IPS DF 6.9 (cell line): ENCODE measurements at places on chromosomes 11 and 22.

DNA sequence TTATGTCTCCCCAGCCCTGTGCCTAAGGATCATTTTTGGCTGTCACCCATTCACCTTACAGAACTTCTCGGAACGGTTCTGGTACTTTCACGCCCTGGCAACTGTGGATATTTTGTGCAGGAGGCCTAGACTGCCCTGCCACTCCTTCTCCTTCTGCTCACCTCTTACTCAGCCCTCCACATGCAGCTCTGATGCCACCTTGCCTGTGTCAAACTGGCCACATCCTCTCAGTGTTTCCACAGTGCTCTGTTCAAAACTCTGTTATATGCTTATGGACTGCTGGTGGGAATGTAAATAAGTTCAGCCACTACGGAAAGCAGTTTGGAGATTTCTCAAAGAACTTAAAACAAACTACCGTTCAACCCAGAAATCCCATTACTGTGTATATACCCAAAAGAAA, 100.8 kb upstream of the MTMR2 start:
- DNase-seq = no peak

GRCh38 chr11:46247090-46247489, 30.4 kb upstream of the CREB3L1 start:
- no peak for DNase-seq

DNA sequence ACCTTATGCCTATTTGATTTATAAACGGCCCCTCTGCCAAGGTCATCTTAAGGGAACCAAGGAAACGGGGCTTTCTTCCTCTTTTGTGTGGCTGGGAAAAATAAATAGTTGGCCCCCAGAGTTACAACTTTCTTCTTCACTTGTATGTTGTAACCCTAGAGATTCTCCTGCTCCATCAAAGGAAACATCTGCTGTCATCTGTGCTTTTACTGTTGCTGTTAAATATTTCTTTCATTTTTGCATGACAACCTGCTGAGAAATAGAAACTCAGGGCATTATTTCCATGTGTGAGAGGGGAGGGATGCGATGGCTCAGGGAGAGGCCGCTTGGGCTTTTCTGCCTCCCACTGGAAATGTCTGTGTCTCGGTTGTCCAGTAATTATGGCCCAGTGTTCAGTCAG, 21.8 kb upstream of the CDC42EP2 start:
- no peak for DNase-seq

DNA sequence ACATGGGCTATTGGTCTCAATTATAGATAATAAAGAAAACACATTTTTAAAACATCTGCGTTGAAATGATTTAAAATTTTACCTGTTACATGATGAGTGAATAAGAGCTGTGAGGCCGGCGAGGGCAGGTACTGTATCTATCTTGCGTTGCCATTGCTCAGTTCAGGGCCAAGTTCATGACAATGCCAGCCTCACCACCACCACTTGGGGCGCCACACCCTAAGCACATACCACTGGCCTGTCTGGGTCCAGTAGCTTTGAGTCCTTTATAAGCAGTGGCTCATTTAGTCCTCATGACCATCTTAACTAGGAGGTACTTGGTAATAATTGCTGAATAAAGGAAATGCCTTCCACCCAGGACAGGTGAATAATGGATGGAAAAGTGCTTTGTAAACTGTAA, 14.5 kb upstream of the MB start:
- peak; percentile 60 for DNase-seq

- no peak for DNase-seq
These were observed 21.5 kb upstream of the MMP7 start for GRCh38 chr11:102552020-102552419.

DNA sequence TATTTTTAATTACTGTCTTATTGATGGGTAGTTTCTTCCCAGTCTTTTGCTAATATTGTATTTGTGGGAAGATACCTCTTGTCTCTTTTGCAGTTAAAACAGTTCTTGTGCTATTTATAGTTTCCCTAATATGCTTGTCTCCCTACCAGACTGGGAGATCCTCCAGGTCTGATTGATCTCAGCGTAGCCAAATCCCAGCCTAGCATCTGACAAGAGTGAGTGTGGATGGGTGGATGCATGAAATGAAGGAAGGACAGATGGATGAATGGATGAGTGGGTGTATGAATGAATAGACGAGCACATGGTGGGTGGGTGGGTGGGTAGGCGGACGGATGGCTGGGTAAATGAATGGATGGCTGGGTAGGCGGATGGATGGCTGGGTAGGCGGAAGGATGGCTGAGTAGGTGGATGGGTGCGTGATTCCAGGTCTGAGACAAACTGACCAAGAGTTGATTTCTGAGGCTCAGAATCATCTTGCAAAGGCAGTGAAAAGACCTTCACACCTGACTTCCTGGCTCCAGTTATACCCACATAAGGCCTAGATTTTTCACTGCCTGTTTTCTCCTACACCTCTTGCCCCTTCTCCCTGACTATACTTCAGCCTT, 11.4 kb downstream of the DNAJB13 start:
- DNase-seq = no peak

- DNase-seq = no peak
These were observed 6.5 kb upstream of the DRD2 start for GRCh38 chr11:113481672-113482071.

GRCh38 chr11:68843052-68843561, 1.4 kb upstream of the CPT1A start:
- DNase-seq = no peak

DNA sequence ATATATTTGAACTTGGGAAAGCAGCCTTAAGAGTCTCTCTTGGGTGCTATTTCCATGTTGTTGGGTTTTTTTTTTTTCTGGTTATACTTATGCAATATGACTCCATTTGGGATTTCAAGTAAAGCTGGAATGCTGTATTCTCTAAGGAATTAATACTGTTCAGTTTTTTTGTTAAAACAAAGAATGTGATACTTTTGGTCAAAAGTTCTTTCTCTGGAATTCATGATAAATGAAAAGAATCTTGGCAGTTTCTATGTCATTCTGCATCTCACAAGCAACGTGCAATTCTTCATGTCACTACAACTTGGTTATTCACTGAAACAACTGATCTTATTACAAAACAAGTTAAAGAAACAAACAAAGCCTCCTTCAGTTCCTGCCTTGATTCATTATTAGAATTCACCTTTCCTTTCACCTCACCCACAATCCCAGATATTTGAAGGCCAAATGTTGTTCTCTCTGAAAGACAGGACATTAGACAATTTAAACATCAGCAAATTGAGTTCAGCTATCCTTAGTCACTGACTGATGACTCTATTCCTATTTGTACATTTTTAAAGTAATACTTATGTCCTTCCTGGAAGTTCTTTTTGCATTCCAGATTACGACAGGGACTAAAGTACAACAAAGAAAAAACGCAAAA, 176.2 kb downstream of the SBF2 start:
- no peak for DNase-seq

DNA sequence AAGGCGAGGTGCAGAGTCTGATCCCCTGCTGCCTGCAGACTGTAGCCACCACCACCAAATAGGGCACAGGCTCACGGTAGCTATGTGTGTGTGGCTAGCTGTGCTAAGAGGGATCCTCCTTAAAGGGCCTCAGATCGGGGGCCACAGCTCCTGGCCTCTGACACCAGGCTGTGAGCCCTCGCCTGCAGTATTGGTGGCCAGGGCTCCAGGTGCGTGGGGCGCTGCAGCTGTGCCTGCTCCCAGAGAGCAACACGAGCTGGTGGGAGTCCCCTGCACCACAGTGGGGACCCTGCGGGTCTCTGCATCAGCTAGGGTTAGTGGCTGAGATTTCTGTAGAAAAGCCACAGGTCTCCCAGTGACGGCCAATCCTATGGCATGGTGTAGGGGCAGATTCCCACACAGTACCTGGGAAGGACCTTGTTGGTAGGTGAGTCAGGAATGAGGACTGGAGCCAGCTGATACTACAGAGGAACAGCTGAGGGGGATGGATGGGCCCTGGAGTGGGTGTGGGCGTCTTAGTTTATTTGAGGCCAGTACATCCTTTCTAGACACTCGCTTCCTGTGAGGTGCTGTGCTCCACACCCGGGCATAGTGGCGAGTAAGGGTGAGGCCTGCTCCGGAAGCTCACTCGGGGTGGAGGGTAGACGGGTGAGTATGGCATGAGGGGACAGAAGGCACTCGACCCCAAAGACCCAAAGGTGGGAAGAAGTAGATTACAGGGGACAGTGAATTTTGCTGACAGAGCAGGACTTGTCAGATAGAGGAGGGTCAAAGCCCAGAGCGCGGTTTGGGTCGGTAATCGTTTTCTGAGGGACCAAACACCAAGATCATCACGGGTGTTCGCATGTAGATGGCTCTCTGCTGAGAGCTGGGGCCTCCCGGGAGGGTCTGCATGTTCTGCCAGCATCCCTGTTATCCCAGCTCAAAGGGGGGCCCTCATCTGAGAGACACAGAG, 212.5 kb downstream of the TBC1D22A start:
- no peak for DNase-seq

GRCh38 chr11:45156201-45156600, 9.8 kb downstream of the PRDM11 start:
- DNase-seq = no peak

DNA sequence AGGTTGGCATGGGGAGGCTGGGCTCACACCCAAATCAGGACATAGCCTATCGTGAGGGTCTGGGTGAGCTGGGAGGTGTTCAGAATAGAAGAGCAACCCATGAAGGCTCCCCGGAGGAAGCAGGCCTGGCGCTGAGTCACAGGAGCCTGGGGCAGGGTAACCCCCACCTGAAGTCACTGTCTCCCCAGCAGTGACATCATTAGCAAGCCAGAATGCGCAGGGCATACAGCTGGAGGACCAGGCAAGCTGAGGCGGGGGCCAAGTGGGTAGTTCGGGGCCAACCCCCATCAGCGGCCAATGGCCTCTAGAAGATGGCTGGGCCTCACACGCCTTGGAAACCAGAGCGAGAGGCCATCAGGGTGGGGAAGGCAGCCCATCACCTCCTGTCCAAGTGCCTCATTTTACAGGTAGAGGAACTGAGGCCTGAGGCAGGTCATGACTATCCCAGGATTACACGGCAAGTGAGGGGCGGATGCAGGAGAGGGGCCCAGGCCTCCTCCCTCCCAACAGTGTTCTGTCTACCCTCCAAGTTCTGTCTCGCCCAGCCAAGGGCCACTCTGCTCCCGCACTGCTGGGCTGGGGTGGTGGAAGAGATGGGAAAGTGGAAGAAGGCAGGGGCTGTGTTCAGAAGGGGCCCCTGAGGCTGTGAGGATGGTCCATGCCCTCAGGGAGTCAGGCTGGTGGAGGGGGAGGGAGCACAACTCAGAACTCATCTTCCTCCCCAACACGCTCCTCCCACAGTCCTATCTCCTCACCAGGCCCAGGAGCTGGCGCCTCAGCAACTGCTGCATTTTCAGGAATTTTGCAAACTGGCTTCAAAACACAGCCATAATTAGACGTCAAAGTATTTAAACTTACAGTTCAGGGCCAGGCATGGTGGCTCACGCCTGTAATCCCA, 24.6 kb downstream of the RPL3 start:
- DNase-seq = no peak

DNA sequence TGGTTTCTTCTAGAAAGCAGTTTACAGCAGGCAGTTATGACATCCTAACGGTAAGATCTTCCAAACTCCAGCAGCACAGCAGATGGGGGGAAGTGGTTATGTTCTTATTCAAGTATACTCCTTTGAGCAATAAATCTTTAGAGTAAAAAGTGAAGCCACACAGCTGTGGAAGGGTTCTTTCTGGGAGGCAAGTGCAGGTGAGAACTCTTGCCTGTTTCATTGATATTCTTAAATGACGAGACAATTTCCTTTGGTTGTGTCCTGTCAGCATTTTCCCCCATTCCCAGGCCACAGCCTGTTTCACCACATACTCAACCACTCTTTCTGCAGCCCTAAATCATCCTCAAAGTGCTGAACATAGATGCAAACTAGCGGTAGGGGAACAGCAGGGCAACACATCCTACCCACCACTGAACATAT, 207.3 kb upstream of the MTNR1B start:
- no peak for DNase-seq

DNA sequence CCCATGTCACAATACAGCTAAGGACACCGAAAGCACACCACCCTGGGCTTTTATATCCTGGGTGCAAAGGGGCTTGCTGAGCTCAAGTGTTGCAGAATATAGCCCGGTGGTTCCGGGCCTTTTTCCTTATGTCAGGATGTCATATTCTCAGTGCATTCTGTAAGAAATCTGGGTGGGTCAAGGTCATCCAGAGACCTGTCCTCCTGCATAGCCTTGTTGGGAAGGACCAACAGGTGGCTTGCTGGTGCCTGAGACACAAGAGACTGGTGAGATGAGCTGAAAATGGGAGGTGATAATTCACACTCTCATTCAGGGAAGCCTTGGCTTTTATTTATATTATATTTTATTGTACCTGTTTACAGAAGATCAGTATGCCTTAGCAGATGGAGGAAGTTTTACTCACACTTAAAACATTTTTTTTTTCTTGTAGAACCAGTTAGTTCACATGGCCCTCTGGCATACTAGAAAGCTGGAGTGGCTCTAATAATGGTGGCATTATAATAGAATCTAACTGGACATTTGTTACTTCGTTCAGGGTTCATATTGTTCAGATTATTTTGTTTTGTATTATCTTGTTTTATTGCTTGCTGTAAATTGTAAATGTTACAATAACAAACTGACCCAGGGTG, 14.6 kb upstream of the TMEM123 start:
- DNase-seq = no peak

DNA sequence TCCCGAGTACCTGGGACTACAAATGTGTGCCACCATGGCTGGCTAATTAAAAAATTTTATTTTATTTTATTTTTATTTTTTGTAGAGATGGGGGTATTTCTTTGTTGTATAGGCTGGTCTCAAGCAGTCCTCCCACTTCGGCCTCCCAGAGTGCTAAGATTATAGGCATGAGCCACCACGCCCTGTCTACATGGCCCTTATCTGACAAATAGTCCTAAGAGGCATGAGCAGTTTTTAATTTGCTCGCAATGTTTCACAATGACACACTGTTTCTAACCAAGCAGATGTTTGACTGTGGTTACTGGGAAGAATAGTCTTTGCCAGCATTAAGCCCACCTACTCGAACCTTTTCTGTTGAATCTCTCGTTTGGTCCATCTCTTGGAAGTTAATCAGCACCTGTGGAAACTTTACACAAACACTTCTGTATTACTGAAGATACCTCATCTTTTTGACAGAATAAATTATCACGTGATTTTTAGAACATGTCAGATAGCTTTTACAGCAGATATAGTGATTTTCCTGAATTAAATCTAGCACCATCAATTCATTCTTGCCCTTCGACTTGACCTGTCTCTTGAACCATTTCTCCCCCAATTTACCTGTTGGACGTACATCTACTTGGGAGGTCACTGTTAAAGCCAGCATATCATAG, 71.4 kb downstream of the MTMR3 start:
- no peak for DNase-seq

DNA sequence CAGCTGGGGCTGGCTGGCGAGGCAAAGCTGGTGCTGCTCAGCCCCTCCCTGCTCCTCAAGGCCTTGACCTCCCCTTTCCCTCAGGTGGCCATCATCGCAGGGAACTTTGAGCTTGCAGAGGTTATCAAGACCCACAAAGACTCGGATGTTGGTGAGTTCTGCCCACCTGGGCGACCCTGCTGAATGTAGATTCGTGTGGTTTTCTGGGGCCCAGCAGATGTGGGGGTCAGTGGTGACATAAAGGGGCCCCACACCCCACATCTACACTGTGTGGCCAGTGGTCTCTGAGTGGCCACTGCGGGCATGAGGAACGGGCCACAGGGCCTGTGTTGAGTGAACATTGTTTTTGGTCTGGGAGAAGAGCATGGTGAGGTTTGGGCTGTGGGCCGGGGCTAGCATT, 11.9 kb downstream of the SHANK3 start:
- no peak for DNase-seq

GRCh38 chr11:86987679-86988078, 32.5 kb upstream of the FZD4 start:
- DNase-seq = no peak

- no peak for DNase-seq
These were observed 9.8 kb upstream of the DSCAML1 start for GRCh38 chr11:117806846-117807245.
